ENCODE measurements at places on chromosomes 11 and 22.

DNA sequence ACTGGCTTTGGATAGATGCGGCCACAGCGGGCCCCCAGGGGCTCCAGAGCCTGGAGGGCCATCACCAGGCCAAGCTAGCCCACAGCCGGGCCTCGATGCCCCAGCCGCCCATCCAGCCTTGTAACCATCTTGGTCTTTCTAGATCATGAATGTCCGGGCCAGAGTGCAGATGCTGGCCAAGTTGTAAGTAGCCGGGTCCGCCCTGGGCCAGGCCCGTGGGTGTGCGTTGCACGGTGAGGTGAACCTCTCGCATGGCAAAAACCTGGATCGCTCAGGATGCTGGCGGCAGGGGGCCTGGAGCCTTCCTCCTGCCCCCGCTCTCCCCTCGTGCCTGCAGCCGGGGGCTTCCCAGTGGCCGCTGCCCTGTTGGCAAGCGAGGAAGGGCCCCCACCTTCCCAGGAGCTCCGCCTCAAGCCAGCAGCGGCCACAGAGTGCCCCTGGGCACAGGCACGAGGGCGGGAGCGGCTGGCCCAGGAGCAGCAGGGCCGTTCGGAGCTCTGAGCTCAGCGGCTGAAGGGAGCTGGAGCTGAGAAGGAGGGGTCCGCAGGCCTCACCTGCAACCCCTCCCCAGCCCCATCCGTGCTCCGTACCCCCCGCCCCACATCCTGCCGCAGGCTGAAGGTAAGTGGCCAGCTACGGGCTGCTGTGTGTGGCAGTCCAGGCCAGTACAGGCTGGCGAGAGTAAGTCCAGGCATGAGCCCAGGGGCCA is 10.9 kb upstream of the MRPL23 start:
- no peak for DNase-seq

DNA sequence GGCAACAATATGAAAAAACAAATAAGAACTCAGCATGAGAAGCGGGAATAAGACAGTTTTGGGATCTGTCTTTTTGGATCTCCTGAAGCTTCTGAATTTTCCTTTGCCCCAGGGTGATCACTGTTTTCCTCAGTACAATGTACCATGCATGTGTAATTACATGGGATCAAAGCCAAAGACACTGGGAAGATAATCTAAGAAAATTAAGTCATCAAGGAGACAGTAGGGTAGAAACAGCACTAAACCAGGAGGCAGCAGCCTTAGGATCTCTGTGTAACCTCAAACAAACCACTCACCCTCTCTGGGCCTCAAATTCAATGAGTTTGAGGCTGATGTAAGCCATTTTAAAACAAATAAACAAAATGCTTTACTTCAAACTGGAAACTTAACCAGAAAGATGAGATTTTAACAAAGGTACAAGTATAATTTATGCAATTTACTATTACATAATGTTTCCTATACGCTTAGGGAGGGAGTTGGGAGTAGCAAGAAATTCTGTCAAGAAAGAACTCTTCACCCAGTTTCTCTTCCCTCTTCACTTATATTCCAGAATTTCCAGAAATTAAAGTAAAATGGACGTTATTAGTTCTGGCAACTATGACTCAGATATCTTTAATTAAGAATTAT is 77.0 kb downstream of the RAB30 start:
- no peak for DNase-seq

DNA sequence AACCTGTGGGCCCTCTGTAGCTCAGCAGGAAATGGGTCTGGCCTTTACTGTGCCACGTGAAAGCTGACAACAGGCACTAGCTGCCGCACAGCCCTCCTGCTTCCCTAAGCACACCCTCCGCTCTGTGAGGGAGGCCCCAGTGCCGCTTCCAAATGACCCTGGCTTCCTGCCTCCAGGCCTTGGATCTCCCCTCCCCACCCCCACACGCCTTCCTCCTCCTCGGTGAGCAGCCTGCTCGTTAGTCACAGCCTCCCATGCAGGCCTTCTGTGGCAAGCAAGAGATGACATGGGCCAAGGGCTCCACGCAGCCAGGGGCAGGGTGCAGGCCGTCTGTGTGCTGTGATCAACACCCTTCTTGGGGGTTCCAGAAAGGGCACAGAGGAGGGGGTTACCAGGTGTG is 15.3 kb upstream of the RASL10A start:
- no peak for DNase-seq

DNA sequence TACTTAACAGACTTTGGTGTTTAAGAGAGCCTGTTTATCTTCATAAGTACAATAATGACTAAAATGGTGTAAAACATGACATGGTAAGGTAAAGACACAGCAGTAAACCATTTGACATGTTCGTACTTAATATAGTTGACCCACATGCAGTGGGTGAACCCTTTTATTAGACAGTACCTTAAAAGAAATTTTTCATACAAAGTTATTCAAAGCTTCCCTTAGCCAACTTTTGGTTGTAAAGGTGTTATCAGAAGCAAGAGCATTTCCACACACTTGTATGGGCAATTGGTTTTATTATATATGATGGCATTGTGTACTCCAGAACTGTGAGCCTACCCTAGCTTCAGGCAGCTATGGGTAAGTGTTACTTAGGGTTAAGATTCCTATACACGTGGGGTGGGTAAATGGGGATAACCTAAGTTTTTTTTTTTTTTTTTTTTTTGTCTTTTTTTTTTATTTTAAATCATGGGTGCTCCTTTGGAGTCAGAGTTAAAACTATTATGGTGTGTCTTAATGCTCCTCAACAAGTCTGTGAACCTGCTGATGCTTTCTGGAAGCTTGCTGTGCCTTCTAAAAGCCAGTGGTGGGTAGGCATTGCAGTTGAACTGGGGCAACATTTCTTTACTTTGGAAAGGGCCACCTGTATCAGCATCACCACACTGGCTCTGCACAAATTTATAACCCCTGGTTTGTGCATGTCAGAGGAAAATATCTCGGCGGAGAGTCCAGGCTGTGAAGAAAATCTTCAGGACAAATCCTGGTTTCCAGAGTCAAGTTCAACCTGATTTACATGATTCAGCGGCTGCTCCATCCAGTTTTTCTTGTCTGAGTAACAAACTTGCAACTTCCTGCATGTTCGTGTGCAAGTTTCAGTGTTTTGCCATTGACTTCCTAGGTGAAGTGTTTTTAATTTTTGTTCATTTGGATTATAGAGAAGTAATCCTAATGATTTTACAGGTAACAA is 3.3 kb downstream of the PCF11 start:
- DNase-seq, result no peak

DNA sequence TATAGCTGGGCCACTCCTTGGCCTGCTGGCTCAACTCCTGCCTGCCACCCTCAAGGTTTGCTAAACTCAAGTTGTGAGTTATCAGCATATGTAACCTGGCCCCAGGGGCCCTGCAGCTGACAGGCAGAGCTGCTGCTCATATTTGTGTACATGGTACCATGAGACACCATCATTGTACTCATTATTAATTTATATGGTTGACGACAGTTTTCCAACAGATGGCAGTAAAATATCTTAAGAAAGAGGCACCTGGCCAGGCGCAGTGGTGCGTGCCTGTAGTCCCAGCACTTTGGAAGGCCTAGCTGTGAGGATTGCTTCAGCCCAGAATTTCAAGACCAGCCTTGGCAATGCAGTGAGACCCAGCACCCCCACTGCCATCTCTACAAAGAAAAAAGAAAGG is 11.4 kb upstream of the DENND5A start:
- DNase-seq, result no peak

- no peak for DNase-seq
Measured at GRCh38 chr11:128830290-128831173, 36.6 kb downstream of the KCNJ1 start.

DNA sequence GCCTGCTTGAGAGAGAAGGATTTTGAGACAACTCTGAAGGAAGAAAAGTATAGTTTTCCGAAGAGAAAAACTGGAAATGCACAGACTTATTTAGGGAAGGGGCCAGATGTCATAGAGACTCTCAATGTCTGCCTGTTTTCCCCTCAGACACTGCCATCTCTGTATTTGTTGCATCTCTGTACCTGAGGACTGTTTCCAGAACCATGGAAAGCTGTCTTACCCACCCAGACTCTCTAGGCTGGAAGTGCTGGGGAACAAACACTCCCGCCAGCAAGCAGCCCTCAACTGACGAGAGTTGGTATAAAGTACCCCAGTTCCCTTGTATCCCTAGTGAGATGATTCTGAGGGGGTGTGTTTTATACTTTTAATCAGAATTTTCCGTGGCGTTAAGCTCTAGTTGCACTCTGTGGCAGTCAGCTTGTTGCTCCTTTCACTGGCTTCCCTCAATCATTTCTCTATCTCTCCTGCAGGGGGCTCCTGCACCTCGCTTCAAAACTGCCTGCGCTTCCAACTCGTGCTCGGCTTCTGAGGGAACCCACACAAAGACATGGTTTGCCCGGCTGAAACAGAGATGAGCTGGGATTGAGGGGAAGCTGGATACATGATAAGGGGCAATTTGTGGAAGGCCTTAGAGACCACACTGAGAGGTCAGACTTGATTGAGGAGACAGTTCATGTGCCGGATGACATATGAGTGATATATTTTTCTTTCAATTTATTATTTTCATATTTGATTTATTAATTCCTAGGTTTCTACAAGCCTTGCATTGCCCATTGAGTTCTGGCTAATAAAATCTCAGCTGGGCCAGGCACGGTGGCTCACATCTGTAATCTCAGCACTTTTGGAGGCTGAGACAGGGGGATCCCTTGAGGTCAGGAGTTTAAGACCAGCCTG is 36.9 kb upstream of the CLPB start:
- DNase-seq, result peak; percentile 38

- DNase-seq, result no peak
Measured at GRCh38 chr11:12569499-12570425, 104.5 kb upstream of the TEAD1 start.

DNA sequence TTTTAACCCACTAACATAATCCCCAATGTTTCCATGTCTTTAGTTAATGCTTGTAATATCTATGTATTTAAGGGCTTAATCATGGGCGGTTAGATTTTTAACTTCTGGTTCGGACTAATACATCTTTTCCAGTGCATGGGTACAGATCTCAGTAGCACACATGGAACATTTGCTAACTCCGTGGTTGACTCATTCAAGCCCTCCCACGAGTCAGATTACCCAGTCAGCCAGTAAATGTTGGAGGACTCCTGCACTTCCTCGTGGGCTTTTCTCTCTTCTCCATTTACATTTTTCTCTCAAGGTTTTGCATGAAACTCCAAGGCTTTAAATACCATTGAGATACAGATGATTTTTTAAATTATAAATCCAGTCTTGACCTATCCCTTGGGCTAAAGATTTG is 313.9 kb downstream of the ST3GAL4 start:
- no peak for DNase-seq

GRCh38 chr22:45692549-45692948 is 20.9 kb downstream of the ATXN10 start:
- DNase-seq, result no peak

GRCh38 chr22:31247726-31248125 is 35.6 kb downstream of the LIMK2 start:
- no peak for DNase-seq

- no peak for DNase-seq
Measured at GRCh38 chr22:41366323-41367029, 15.3 kb upstream of the TEF start.

GRCh38 chr11:114559425-114560310 is at the start of gene NXPE1:
Gene NXPE1, minus strand, starts transcription at chr11:114559881. Its CDS starts 8,680 bp downstream, at chr11:114551201.
- no peak for DNase-seq

GRCh38 chr22:29231971-29232959 is 26.6 kb downstream of the EMID1 start:
- DNase-seq, result no peak

- DNase-seq, result no peak
Measured at GRCh38 chr11:62115085-62115694, 8.6 kb upstream of the INCENP start.

DNA sequence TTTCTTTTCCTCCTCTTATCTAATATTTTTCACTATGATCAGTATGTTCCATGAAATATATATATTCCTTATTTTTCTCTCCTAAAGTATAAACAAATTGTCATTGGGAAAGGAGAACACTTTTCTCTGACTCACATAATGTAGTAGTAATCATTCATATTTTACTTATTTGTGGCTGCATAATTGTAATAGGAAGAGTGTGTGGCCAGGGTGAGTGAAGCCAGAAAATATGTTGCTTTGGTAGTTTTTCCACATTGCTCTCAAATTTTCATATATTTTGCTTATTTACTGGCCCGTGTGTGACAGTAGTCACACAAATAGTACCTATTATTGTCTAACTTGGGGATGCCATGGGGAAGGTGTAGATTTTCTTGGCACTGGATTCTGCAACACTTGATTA is 172.1 kb downstream of the DYNC2H1 start:
- DNase-seq, result no peak

- no peak for DNase-seq
Measured at GRCh38 chr22:20912494-20912893, 4.7 kb upstream of the CRKL start.

GRCh38 chr11:36822829-36823228 is 224.8 kb upstream of the RAG2 start:
- DNase-seq, result no peak

- DNase-seq, result no peak
Measured at GRCh38 chr22:49768951-49769690, 58.6 kb downstream of the BRD1 start.

DNA sequence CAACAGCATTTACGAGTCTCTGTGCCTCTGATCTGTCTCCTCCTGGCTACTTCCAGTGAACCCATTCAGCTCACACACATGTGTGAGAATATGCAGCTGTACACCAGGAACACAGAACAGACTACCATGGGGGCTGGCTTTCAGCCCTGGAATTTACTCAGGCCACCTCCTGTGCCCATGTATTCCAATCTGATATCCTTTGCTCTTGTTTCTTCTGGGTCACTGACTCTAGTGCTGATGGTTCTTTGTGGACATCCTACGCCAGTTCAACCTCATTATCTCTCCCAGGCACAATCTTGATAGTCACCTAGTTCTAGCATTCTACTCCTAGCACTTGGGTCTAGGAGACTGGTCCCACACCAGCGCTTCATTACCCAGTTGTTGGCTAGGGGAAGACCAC is 23.0 kb upstream of the ZC3H12C start:
- DNase-seq, result no peak

DNA sequence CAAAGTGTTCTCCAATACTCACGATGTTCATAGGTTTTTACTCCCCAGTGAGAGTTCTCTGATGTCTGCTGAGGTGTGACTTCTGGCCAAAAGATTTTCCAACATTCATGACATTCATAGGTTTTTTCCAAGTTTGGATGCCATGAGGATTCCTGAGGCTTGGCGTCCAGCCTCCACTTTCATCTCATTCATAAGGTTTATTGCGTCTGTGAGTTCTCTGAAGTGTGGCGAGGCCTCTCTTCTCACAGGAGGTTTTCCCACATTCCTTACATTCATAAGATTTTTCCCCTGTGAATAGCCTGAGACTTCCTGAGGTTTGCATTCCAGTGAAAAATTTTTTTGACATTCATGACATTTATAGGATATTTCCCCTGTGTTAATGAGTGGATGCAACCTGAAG is 1014.1 kb downstream of the LRRC4C start:
- DNase-seq, result no peak

Measured in stimulated activated CD4-positive, alpha-beta T cell treated with anti-CD3 and anti-CD28 coated beads, TNF-alpha, amount 100 ng/mL, for 48 hours (primary cell).